ENCODE measurements at places on chromosomes 16 and 17.

DNA sequence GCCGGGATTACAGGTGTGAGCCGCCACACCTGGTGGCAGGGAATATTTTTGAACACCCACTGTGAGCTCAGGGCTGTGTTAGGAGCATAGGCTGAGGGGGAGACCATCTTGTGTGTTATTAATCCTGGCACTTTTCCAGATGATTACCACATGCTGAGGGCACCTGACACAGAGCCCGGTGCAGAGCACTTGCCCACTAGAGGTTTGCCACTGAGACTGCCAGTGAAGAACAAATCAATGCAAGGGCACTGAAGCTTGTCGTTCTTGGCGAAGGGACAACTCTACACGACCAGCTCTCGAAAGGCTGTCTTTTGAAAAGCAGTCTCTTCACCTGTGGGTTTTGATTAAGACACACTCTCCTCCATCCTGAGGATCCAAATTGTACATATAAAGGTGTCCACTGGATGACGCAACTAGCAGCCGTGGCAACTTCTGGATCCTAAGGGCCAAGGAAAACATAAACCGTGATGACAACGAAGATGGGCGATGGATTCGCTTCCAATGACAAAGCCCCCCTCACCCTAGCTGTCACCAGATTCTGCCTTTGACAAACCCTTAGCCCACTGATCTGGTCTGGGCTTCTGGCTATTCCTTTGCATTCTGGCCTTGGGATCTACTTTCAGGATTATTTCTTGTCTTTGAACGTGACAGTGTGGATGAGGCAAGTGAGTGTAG, 28.7 kb downstream of the WIPI1 start:
- no peak for DNase-seq

DNA sequence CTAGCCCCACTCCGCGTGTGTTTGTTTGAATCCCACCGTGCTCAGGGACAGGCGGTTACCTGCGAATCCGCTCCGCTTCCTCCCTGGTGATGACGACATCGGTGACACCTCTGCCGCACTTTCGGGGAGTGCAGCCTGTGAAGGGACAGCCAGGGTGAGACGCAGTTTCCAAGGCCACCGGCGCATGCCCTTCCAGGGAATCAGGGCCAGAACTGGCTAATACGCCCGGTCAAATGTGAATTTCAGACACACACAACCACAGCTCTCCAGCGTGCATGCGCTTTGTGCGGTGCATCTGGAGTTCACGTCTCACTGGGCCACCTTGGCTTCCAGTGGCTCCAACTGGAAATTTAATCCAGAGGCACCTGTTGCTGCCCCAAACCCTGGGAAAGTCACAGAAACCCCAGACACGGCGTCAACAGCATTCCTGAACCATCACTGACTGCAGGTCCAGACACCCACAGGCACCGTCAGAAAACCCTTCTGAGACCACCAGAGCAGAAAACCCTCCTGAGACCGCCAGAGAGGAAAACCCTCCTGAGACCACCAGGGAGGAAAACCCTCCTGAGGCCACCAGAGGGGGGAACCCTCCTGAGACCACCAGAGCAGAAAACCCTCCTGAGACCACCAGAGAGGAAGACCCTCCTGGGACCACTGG, 6.6 kb upstream of the HEXD start:
- DNase-seq, result no peak

- no peak for DNase-seq
Observed at GRCh38 chr17:29078183-29079045, 35.5 kb downstream of the PIPOX start.

DNA sequence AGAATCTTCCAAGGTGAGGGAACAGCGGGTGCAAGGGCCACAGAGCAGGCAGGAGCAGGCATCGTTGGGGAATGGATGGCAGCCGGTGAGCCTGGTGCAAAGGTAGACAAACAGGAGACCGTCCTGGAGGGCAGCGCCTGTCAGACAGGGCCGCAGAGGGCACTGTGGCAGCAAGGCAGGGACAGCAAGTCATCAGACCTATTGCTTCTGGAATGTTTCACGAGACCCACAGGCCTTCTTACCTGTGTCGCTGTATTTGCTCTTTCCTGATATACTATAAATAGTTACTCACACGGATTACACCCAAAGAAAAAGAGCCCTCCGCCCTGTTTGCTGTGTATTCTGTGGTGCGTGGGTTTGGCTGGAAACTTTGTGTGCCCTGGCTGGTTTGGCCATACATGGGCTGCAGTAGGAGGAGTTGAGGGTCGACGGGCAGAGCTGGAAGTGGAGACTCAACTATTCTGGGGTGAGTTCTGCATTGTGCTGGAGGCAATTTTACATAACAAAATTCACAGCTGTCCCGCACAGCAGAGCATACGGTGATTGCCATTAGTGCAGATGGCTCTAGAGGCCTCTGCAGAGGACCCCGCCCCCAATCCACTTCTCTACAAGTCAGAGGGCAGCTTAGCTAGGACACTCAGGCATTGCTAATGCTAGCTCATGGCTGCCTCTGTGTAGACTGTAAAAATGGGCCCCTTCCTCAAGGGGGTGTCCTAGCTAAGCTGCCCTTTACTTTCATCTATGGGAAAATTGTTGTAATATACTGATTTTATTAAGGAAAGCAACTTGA, 18.6 kb upstream of the POLR3E start:
- DNase-seq, result no peak

GRCh38 chr16:56980792-56981724, 8.3 kb upstream of the NLRC5 start:
- DNase-seq, result no peak

DNA sequence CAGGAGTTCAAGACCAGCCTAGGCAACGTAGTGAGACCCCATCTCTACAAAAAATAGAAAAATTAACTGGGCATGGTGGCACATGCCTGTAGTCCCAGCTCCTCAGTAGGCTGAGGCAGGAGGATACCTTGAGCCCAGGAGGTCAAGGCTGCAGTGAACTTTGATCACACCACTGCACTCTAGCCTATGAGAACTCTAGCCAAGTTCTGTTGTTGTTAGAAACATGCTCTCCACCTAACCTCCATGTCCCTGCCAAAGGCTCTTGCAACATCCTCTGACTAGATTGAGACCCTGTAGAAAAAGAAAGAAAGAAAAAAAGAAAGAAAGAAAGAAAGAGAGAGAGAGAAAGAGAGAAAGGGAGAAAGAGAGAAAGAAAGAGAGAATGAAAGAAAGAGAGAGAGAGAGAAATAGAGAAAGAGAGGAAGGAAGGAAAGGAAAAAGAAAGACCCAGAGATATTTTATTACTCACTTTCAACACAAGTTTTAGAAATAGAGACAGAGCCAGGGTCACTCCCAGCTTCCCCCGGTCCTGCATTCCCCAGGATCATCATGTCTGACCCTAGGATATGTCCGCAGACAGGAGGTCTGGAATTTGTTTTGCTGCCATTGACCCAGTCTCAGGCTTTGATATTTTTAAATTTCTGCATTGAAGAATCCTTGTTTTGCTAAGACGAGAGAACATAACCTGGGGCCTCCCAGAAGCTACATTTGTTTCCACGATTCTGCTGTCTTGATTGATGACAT, 376.5 kb upstream of the CDH5 start:
- DNase-seq, result no peak
